ENCODE measurements at places on chromosomes 7 and 10. TPM values are rescaled to one million over a fixed set of nuclear protein-coding genes. Genes with fewer than 3 reads are reported as not detected.
A peak's percentile ranks its signal among the peaks of the same experiment; 100 is the strongest.

GRCh38 chr10:75228834-75229233 lies 6.9 kb downstream of the COMTD1 start:
- no peak for DNase-seq

The AUTS2 gene
- total RNA-seq = 86.5 TPM

DNA sequence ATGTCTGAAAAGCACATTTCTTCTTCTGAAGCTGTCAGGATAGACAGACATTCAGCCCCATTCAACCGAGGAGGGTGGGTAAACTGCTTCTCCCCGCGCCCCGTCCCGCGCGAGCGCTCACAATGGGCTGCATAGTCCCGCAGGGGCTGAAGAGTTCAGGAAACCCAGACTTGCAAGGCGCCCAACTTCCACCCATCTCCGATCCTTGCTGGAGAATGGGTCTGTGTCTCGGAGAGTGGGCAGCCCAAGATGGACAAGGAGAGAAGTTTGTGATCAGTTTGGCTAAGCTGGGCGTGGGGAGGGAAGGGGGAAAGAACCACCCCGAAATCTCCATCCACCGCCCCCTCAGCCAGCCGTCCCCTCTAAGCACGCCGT lies 686 bp downstream of the AASS start:
- DNase-seq = peak; percentile 33

- DNase-seq = no peak
These were observed 49.3 kb upstream of the ZNF716 start for GRCh38 chr7:57400531-57401155.

GRCh38 chr7:123635551-123636359 lies 19.9 kb upstream of the LMOD2 start:
- DNase-seq = peak; percentile 25

The GBX1 gene
- 1.3 TPM for total RNA-seq

- DNase-seq = no peak
These were observed 15.4 kb upstream of the BTBD16 start for GRCh38 chr10:122255509-122256301.

DNA sequence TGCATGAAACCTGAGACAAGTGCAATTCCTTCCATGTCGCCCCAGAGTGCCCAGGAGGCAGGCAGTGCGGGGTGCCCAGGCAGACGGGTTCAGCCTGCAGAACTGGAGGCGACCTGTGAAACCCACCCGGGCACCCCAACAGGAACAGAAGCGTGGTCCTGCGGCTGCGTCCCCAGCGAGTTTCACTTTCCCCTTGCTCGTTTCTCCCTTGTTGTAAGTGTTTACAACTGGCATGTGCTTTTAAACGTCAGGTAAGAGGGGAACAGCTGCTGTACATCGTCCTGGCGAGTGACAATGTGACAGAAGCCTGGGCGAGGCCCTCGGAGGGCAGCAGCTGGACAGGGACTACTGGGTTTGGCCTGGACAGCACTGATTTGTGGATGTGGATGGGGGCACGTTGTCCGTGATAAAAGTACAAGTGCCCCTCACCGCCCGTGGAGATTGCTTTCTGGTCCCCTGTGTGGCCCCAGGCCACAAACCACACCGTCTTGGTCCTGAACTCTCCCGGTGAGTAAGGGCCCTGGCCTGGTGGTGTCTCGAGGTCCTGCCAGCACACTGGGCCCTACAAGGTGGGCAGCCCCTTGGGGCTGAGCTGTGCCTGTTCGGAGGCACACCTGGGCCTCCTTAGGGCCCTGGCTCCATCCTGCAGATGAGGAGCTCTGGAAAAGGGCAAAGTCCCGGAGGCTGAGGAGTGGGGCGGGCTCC lies 4.0 kb downstream of the VENTX start:
- DNase-seq = no peak

The OPN4 gene
- total RNA-seq = not detected

GRCh38 chr10:72598769-72599701 lies 26.8 kb downstream of the MICU1 start:
- no peak for DNase-seq

The CASTOR2 gene
- 19.9 TPM for total RNA-seq

GRCh38 chr7:82384051-82384464 lies 59.5 kb downstream of the CACNA2D1 start:
- no peak for DNase-seq

- DNase-seq = no peak
These were observed 51.7 kb downstream of the SGMS1 start for GRCh38 chr10:50572017-50572491.

The OR6B1 gene
- not detected for total RNA-seq

The CYP2C18 gene
- total RNA-seq = not detected

GRCh38 chr7:1940402-1940786 lies 270.3 kb downstream of the ELFN1 start:
- DNase-seq = no peak

DNA sequence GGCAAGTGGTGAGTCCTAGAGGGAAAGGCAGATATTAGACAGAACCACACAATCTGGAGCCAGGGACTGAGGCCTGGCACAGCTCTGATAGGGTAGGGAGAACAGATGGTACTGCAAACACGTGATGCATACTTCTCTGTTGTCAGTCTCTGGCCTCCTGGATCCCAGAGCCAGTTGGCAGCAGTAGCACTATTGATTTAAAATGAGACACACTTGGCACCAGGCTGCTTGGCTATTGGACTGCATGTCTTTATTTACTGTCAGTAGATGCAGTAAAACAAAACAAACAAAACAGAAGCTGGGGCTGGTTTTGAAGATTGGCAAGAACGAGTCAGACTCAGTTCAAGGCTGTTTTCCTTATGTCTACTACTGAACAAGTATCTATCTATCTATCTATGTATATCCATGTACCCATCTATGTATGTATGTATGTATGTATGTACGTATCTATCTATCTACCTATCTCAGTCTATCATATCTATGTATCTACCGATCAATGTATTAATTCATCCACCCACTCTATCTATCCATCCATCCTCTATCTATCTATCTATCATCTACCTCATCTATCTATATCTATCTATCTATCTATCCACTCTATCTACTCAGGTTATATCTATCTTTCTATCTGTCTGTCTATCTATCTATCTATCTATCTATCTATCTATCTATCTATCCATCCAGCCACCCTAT lies 23.4 kb upstream of the MGAM2 start:
- peak; percentile 95 for DNase-seq

- no peak for DNase-seq
These were observed 10.2 kb upstream of the CUL1 start for GRCh38 chr7:148688526-148688925.

GRCh38 chr7:138934367-138934766 lies 46.8 kb downstream of the KIAA1549 start:
- DNase-seq = no peak

GRCh38 chr7:68509054-68509453 lies 1089.2 kb upstream of the AUTS2 start:
- DNase-seq = no peak

DNA sequence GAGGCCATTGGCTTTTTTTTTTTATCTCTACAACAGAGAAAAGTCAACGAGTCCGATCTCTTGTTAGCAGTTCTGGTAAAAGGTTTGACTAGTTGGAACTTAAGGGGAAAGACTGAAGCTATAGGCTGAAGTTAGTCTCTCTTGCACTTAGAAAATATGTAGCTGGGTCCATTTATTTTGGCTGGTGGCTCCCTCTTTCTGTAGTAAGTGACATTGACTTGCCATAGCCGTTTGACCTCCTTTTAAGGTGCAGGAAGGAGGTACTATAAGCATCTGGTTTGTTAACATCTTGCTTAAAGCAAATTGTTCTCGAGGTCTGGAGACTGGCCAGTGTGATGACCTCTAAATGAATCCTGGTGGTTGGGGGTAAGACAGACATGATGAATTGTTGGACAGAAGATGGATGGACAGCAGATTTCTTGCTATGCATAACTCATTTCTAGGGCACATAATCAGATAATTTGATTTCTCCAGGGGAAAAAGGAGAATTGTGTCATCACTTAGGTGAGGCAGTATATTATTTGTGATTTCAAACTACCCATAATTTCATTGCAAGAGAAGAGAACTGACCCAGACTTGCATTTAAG lies 356.3 kb upstream of the GALNT17 start:
- no peak for DNase-seq

DNA sequence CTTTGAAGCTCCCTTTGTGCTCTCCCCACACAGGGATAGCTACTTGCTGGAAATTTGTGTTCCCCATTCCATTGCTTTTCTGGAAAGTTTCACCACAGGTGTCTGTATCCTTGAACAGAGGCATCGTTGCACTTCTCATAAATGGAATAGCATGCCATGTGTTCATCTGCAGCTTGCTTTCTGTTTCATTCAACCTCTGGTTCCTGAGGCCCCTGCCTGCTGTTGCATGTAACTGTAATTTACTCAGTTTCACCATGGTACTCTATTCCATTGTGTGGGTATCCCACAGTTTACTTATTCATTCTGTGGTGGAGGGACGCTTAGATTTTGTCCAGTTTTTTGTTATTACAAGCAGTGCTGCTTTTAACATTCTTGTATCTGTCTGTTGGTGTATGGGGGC lies 32.0 kb downstream of the EEPD1 start:
- no peak for DNase-seq

Data from spinal cord (tissue), 10 donors.